Activated CD4-positive, alpha-beta T cell treated with anti-CD3 and anti-CD28 coated beads for 36 hours (primary cell): ENCODE measurements at places on chromosomes 1 and 21. TPM values are rescaled to one million over a fixed set of nuclear protein-coding genes. Genes with fewer than 3 reads are reported as not detected.

- DNase-seq, result no peak
Observed at GRCh38 chr1:116577759-116578314, 7.0 kb upstream of the CD58 start.

GRCh38 chr1:112701227-112702066, 5.5 kb downstream of the RHOC start:
- DNase-seq, result no peak

- DNase-seq, result peak; percentile 30
Observed at GRCh38 chr1:201309416-201309815, 26.1 kb downstream of the PKP1 start.

GRCh38 chr21:19049567-19049966, 646.0 kb upstream of the TMPRSS15 start:
- DNase-seq, result no peak

DNA sequence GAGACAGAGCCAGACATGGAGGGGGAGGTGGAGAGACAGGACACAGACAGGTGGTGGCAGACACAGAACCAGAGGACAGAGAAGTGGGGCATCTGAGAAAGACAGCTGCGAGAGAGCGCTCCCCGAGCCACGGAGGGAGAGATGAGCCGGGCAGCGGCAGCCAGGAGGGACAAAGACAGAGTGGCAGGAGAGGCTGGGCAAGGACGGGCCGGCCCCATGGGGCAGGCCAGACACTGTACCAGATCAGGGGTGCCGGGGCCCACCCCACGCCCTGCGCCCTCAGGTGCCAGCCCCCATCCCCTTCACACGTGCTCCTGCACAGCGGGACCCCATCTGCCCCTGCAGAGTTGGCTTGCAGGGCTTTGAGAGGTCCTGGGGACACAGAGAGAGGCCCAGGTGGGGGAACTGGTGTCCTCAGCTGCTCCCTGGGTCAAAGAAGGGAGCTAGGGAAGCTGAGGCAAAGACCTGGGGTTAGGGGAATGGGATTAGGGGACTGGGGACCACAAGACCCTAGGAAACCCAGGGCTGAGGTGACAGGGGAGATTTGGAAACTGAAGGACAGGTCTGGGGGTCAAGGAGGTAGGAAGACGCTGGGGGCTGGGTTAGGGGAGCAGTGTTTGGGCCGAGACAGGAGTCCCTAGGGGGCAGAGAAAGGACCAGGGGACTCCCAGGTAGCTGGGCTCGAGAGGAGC, 643 bp downstream of the FNDC5 start:
- DNase-seq, result no peak

- DNase-seq, result no peak
Observed at GRCh38 chr21:40685141-40685540, 161.8 kb downstream of the DSCAM start.

DNA sequence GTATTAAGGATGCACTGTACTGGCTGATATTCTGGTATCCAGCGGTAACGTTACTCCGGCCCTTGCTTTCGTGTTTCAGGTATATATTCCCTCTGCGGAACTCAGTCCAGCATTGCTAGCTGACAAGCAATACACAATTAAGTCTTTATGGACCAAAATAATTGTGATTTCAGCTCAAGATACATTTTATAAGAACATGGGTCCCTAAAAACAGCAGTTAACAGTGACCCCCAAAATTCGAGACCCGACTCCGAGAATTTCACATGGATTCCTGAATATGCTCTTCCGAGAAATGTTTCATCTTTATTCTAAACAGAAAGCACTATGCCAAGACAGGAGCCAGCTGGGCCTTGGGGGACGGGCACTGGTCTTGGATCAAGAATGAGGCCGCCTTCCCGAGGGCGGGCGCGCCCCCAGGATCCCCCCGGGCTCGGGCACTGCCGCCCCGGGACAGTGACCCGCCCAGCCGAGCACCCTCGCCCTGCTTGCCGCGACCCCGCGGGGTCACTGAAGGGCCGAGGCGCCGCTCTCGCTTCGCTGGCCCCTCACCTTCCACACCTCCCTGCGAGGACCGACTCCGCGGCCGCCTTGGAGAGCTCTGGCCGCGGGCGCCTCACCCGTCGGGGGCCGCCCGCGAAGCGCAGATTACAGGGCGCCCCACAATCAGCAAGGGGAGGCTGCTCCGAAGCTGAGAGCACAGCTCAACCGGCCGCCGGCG, 610 bp downstream of the SCYL3 start:
- no peak for DNase-seq

DNA sequence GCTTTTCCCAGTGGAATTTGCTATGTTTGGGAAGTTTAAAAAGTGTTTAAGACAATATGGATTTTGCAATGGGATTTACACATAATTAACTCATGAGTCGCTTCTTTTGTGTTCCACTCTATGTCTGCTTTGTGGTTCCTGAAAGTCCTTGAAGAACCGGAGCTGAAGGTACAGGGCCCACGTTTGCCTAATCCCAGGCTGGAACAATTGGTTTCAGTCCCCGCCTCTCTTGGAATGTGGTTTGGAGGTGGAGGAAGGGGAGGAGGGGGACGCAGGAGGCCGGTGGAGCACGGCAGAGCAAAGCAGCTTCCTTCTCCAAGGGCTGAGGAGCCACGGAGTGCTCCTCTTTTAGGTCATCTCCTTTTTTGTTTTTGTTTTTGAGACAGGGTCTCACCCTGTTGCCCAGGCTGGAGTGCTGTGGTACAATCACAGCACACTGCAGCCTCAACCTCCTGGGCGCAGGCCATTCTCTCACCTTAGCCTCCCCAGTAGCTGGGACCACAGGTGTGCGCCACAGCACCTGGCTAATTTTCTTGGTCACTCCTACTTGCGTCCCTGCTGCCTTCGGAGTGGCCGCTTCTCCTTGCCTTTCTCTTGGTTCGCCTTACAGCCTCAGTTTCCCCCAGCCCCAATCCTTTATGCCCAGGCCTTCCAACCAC, 129.5 kb upstream of the ERRFI1 start:
- DNase-seq, result no peak

- DNase-seq, result no peak
Observed at GRCh38 chr1:8816264-8816663, 1.2 kb downstream of the RERE start.

DNA sequence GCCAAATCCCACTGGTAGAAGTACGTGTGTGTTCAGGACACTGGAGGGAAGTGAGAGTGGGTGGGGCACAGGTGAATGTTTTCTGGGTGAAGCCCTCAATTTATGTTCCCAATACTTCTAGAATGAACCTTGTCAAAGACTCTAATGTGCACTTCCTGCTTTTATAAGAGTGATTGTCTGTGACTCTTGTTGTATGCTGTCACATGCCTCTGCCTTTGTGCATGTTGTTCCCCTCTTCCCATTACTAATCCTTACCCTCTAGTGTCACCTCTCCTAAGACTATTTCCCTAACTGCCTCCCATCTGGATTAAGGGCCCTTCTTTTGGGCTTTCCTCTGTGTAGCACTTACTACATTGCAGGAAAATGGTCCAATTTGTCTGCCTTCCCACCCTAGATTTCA, 2.5 kb upstream of the LINGO4 start:
- no peak for DNase-seq

Gene VSIG8
- total RNA-seq, result 0.11 TPM

Gene C1orf53
- not detected for total RNA-seq

Gene PCSK9
- not detected for total RNA-seq

Gene CYP2J2
- total RNA-seq, result 1.3 TPM

Gene PDIK1L
- 12.3 TPM for total RNA-seq

Gene OR10J1
- not detected for total RNA-seq
